ENCODE measurements at places on chromosomes 7 and 10.

GRCh38 chr10:132637477-132638129, 100.0 kb downstream of the INPP5A start:
- no peak for DNase-seq

GRCh38 chr7:142477079-142477651, 219.3 kb upstream of the PRSS58 start:
- DNase-seq = no peak

- no peak for DNase-seq
Observed at GRCh38 chr7:22576612-22577469, 76.9 kb upstream of the STEAP1B start.

GRCh38 chr7:22016507-22016906, 70.8 kb upstream of the CDCA7L start:
- DNase-seq = no peak

GRCh38 chr7:41628901-41629300, 74.0 kb downstream of the INHBA start:
- no peak for DNase-seq

GRCh38 chr7:95723583-95724180, 48.7 kb upstream of the DYNC1I1 start:
- DNase-seq = no peak
